ENCODE measurements at places on chromosomes 16 and 17. TPM values are rescaled to one million over a fixed set of nuclear protein-coding genes. Genes with fewer than 3 reads are reported as not detected.

The CCL17 gene
- not detected for total RNA-seq

The KRTAP4-9 gene
- total RNA-seq: not detected

The NUPR1 gene
- 0.56 TPM for total RNA-seq

The RMI2 gene
- 20.9 TPM for total RNA-seq
